ENCODE measurements at places on chromosomes 7 and 10.

GRCh38 chr10:8137272-8137681, 82.8 kb downstream of the GATA3 start:
- peak; percentile 29 for DNase-seq

- no peak for DNase-seq
Measured at GRCh38 chr10:24513155-24513554, 210.5 kb downstream of the ARHGAP21 start.

DNA sequence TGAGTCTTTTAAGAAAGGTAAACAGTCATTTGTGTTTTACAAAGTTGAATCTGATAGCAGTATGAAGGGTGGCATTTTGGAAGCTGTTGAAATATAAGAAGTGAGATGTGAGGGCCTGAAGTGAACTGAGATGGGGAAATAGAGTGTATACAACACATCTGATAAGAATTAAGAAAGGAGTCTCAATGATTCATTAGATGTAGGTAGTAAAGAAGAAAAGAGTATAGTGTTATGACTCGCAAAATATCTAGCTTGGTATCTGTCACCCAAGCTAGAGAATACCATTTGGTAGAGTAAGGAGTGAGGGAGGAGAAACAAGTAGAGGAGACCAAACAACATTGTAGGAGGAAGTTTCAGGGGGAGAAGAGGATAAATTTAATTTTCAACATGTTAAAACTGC, 5.3 kb downstream of the PTPN12 start:
- peak; percentile 41 for DNase-seq

- no peak for DNase-seq
Measured at GRCh38 chr10:107986571-107986970, 822.1 kb upstream of the SORCS1 start.

- no peak for DNase-seq
Measured at GRCh38 chr7:2269991-2270460, 28.0 kb downstream of the NUDT1 start.

DNA sequence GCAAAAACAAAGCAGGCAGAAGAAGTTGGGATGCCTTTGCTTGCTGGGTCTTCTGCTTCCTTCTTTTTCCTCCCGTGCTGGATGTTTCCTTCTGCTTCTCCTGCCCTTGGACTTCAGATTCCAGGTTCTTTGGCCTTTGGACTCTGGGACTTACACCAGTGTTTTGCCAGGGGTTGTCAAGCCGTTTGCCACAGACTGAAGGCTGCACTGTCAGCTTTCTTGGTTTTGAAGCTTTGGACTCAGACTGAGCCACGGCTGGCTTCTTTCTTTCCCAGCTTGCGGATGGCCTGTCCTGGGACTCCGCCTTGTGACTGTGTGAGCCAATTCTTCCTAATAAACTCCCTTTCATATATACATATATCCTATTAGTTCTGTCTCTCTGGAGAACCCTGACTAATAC, 11.3 kb upstream of the LCOR start:
- no peak for DNase-seq

DNA sequence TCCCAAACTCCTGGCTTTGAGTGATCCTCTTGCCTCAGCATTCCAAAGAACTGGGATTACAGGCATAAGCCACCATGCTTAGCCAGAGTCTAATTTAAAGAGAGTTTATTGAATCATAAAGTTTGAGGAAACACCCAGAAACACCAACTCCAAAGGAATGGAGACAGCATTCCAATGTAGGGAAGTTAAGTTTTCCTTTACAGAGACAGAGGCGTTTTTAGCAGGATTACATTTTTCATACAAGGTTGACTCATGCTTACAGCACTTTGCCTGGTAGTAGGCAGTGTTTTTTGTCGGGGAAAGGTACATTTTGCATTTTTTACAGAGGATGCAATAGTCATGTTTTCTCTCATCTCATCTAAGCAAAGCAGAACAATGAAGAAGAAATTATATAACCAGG, 18.9 kb upstream of the OPN4 start:
- DNase-seq, result no peak

DNA sequence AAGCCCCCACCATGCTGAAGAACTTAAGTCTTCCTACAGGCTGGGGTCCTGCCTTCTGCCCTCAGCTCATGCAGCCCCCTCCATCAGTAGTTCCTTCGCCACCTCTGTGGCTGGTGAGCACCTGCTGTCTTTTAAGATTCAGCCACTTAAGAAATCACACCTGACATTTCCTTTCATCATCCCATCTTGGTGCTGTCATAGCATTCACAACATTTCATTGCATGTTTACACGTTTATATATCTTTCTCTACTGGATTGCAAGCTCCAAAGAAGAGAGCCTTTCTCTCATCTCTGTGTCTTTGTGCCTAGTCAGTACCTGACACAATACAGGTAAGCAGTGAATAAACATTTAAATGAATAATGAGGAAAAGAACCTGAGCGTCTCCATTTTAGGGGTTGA, 38.3 kb downstream of the SND1 start:
- DNase-seq, result no peak

GRCh38 chr10:1392127-1392526, 335.9 kb downstream of the WDR37 start:
- no peak for DNase-seq

DNA sequence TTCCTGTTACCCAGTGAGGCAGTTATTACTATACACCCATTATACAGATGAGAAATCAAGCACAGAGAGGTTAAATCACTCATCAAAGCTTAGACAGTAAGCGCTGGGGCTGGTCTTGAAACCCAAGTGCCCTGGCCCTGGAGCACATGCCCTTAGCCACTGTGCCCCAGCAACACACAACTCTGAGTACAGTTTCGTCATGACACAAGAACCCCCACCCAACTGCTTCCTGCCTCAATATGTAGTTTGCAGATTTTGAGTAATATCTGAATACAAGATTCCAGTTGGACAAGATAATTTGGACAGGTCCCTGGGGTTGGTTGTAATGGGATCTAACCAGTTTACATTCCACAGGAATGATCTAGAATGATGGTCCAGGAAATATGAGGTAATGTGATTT, 62.8 kb downstream of the SH3PXD2A start:
- no peak for DNase-seq

GRCh38 chr10:58579011-58579655, 66.5 kb downstream of the BICC1 start:
- no peak for DNase-seq

GRCh38 chr7:131218727-131219128, 108.9 kb upstream of the MKLN1 start:
- peak; percentile 88 for DNase-seq

- DNase-seq, result no peak
Measured at GRCh38 chr7:129980667-129981066, 27.9 kb upstream of the UBE2H start.

GRCh38 chr10:61941202-61941681, 39.7 kb downstream of the ARID5B start:
- DNase-seq, result peak; percentile 95

DNA sequence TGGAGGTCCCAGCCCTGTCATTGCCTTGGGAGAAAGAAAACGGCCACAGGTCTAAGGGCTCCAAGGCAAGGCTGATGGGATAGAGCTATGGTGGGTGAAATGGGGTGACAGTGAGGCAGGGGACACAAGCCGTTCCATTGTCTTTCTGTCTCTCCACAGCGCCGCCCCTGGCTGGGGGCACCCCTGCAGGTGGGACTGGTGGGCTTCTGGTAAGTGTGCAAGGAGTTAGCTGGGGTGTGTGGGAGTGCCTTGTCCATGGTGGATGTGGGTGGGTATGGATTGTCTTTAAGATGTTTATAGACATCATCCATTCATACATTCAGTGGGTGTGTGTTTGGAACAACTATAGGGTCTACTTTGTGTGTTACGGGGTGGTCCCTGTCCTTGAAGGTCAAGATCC, 7.5 kb downstream of the SFXN3 start:
- DNase-seq, result no peak

GRCh38 chr10:132408823-132409666, 12.0 kb downstream of the PWWP2B start:
- DNase-seq, result no peak

DNA sequence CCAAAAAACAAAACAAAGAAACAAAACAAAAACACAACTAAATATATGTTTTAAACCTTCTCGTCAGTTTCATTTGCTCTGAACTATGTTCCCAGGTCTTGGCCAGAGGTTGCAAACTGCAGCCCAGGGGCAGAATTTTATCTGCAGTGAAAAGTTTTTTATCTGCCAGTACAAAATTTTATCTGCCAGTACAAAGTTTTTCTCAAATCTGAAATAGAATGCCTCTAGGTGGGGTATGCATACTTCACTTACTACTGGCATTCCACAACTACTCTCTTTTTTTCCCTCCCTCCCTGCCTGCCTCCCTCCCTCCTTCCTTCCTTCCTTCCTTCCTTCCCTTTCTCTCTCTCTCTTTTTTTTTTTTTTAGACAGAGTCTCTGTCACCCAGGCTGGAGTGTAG, 9.4 kb upstream of the CLDN3 start:
- no peak for DNase-seq

DNA sequence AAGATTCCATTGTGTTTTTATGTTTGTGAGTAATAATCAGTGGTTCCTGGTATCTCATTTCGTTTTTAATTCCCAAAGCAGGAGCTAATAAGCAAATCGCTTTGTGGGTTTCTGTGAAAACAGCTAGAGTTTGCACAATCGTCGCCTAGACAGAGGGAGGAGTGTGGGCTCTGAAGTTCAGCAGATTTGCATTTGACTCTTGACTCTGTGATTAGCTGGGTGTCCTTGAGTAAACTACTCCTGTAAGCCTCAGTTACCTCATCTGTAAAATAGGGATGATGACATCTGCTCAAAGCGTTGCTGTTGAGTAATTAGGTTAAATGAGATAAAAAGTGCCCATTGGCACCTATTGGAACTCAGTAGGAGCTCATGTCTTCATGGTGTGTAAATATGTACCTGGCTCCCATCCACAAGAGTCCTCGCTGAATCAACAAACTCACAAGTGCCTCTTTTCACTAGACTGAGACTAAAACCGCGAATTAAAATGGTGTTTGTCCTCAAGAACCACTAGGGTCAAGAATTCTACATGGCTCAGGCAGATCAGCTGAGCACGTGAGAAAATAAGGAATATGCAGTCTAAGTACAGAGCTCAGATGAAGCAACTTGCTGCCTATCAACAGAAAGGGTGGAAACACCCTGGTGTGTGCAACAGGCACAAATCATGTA, 385.8 kb upstream of the C7orf33 start:
- DNase-seq, result no peak

- DNase-seq, result no peak
Measured at GRCh38 chr10:58293989-58294388, 25.0 kb downstream of the CISD1 start.

GRCh38 chr7:842431-843031, 10.3 kb downstream of the SUN1 start:
- no peak for DNase-seq

DNA sequence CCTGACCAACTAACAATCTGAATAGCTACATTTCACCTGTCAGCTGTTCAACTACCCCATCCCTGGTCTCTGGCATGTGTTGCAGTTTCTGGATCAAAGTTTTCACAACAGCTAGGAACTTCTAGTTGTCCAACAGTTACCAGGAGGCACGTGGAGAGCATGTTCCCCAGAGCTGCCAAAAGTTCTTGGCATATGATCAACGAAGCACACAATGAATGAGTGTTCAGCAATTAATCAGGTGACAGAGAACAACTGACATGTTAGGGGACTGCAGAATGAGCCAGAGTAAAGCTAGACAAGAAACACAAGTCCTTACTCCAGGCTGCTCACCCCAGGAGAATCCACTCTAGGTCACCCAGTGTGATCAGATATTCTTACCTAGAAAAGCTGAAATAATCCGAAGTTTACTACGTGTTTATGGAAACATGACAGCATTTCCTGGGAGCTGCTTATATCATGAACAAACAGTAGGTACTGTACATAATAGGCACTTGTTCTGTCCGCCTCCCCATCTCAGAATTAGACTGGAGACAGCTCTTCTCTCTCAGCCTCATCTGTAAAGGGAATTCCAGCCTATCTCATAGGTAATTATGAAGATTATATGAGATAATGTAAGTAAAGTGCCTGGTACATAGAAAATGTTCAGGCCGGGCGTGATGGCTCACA, 50.6 kb downstream of the ZNF438 start:
- no peak for DNase-seq

DNA sequence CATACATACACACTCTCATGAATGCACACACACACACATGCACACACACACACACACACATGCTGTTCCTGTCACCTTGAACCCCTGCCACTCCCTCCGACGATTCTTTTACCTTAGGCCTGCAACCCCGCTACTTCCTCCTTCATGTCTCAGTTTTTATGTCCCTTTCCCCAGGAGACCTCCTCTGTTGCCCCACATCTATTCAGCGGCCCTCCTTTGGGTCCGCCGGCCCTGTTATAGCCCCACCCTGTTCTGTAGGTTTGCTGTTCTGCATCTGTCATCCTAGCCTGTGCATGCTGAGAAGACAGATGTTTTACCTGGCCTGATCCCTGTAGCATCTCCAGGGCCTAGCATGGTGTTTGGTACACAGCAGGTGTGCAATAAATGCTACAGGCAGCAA, 161.6 kb upstream of the PCBD1 start:
- DNase-seq, result no peak
